ENCODE measurements at places on chromosomes 3 and 15.

DNA sequence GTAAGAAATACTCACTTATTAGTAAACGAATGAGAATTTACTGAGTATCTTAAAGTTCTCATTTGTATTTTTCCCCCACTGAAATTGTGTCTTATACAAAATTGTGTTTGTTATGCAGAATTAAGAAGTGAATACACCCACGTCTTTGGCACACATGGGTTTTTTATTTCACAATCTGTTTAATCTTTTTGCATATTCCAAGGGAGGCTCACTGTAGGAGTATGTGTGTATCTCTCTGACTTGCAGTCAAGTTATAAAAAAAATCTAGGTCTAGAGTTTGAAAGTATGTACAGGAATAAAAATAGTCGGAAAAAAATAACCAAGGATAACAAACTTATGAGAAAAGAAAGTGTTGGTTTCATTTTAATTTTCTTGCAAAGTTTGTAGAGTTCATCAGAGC is 255.2 kb downstream of the PDCD6IP start:
- no peak for DNase-seq

GRCh38 chr15:57130956-57131355 is 212.5 kb downstream of the TCF12 start:
- DNase-seq, result no peak

GRCh38 chr3:134161898-134162615 is 88.6 kb downstream of the RYK start:
- DNase-seq, result no peak

DNA sequence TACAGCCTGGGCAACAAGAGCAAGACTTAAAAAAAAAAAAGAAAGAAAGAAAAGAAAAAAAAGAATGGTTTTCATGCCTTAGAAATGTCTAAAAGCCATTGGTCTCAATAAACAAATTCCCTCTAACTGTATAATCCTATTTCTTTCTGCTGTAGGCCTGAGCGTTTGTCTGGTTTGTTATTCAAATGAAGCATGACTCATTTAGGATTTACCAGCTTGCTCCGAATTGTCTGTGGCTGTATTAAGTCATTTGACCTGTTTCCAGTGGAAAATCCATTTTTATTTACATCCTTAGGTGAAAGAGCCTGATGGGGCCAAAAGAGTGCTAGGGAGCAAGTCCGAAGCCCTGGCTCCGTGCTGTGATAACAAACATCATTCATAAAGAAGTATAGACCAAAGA is 73.8 kb downstream of the BDH1 start:
- DNase-seq, result no peak

GRCh38 chr3:41630708-41631107 is 331.2 kb downstream of the ULK4 start:
- DNase-seq, result no peak

- DNase-seq, result no peak
These were observed 175.5 kb upstream of the RORA start for GRCh38 chr15:61404567-61404966.

- peak; percentile 28 for DNase-seq
These were observed 145.8 kb downstream of the CBLB start for GRCh38 chr3:105722943-105723556.

GRCh38 chr3:117306299-117306698 is 596.7 kb downstream of the TUSC7 start:
- DNase-seq, result no peak

DNA sequence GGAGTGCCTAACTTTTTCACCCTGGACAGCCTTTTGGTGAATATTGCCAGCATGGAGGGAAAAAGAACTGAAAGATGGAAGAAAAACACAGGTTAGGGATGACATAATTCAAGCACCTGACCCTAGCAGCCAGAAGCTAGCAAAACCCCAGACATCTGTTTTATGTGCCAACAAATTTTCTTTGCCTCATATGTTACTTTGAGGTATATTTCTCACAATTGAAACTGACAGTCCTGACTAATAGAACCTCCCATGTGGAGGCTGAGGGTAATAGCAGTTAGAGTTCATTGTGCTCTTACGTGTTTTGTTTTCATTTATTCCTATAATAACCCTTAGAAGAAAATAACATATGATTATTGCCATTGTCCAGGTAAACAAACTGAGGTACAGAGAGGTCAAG is 71.5 kb upstream of the SLC25A26 start:
- no peak for DNase-seq

- no peak for DNase-seq
These were observed 100.8 kb upstream of the ALDH1A3 start for GRCh38 chr15:100778831-100779288.

DNA sequence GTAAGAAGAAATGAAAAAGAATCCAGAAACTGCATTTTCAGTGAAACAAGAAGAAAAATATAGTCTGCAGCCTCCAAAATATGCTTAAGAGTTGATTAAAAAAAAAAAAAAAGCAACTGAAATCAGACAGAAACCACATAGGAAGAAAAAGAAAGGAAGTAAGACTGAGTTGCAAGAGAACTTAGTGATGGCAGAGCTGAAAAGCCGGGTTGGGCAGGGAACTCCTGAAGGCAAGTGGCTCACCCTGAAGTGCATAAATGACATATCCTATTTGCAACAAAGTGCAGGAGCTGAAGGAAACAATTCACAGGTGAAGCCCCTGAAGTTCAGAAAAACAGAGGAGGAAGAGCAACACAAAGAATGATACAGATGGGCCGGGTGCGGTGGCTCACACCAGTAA is 108.8 kb upstream of the SLC25A36 start:
- DNase-seq, result no peak

DNA sequence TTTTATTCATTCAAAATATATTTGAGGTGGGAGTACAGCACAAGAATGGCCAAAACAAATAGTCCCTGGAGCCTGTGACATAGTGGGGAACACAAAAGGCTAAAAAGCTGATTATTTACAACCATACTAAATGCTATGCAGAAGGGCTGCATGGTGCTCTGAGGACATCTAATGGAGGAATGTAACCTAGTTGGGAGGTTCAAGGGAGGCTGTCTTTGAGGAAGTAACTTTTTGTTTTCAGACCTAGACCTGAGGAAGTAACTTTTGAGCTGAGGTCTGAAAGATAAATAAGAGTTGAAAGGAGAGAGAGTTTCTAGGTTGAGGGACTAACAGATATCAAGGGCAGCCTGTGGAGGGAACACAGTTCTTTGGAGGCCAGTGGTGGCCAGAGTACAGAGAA is 34.8 kb upstream of the RASA2 start:
- peak; percentile 58 for DNase-seq

GRCh38 chr3:20250786-20251185 is 64.8 kb upstream of the SGO1 start:
- DNase-seq, result no peak

- no peak for DNase-seq
These were observed 47.1 kb downstream of the PARP14 start for GRCh38 chr3:122727766-122728165.

- DNase-seq, result no peak
These were observed 182.3 kb downstream of the OR4M2 start for GRCh38 chr15:22262613-22263020.

DNA sequence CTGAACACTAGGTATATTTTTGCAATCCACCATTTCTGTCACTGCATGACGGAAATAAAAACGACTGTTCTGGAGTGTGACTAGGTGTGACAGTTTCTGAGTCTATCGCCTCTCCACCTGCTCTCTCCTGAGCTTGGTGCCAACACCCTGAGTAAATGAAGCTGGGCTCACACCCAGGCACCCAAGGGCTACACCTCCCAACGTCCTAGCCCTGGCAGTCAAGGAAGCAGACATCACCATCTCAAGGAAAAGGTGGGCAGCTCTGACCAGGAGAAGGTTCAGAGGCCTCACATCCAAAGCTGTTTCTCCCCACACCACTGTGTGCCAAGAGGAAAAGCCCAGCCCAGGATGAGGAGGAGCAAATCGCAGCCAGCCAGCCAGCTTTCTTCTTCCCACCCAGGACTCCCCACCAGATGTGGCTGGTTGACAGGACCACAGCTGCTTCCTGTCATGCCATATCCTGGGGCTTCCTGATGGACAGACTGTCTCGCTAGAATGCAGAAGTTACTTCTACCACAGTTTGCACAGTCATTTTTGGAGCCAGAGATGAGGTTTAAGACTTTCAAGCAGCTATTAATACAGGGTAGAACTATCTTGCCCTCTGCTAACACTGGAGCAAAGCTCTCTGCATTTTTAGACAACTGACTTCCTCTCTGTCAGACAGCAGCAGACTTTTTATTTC is 3.3 kb downstream of the SCAMP2 start:
- peak; percentile 42 for DNase-seq

GRCh38 chr3:9550999-9551398 is 2.6 kb downstream of the LHFPL4 start:
- DNase-seq, result no peak

DNA sequence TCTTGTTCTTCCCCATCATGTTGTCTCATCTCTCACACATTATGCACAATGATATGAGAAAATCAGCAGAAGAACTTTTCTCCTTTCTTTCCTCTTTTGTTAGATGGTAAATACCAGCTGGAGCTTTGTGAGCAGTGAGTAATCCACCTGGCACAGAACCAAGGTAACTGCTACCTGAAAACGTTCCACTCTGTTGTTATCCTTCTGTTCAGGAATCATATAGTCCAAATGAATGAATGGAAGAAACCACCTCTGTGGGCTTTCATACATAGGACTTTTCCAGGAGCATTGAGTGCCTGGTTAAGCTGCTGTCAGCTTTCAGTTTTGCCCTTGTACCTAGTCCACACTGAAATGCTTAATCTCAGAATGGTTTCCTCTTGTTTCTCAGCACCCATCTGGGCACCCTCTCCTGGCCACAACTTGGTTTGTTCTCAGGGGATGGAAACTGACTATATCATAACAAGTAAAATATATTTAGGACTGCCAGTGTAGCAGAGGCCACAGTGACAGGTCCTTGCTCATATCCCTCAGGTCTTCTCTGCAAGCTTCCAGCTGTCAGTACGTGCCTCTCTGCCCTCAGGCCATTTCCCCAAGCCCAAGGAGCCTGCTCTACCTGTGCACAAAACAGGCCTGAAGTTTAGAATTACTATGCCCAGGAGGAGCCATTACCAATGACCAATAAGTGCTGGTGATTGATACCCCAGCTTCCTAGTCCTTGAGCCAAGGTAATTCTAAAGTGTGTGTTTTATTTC is 23.5 kb upstream of the SLC4A7 start:
- DNase-seq, result no peak

DNA sequence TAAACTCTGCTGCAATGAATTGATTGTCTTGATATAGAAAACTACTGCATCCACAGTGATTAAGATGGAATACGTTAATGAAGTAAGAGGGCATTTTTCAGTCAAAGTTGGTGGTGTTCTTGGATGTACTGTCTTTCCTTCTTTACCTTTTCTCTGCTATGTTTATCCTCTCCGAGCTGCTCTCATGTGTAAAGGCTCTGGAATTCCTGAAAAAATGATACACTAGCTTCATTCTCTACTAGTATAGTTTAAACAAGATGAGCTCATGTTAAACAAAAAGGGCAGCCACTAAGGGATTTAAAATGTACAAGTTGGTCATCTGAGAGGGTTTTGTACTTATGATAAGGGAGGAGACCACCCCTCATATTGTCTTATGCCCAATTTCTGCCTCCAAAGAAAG is 504.6 kb upstream of the NECTIN3 start:
- no peak for DNase-seq

DNA sequence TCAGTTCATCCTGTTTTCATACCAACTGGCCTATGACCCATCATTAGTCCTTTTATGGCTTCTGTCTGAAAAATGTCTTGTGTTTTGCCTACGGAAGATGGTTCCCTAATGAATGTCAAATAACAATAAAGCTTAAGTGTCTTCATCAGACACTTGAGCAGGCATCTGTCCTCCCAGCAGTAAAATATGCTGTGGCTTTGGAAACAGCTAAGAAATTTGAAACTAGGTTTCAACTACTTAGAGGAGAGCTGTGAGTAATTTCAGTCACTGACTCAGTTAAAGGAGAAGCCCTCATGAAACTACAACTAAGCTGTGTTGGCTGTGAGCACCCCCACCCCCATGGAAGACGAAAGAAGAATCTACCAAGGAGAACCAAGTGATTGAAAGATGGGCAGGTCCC is 409.4 kb upstream of the PPP2R3A start:
- DNase-seq, result no peak

- no peak for DNase-seq
These were observed 1.5 kb downstream of the ECE2 start for GRCh38 chr3:184277366-184277765.

DNA sequence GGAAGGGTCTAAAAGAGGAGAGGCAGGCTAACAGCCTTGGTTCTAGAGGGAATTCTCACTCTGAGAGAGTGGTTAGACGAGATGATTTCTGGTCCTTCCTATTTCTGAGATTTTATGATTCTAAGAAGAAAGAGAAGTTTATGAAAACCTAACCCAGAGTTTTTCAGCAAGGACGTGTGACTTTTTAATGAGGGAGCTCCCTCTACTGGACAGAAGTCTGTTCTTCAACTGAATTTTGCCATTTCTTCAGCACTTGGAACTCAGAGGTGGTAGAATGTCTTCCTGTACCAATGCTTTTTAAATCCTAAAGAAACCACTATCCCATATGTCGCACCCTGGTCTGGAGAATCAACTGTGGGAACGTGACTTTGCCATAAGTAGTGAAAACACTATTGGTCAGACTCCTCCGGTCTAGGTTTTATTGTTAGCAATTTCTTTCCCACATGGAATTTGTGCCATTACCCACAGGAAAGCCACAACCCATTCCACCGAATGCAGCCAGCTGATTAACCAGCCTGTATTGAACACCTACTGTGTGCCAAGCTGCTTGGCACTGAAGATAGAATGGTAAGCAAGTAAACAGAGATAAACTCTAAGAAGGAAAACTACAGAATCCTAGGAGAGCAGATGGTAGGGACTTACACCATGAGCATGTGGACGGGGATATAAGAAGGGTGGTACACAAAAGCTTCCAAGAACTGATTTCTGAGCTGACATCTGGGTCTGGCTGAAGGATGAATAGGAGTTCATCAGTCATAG is 199.5 kb upstream of the LMCD1 start:
- peak; percentile 28 for DNase-seq

DNA sequence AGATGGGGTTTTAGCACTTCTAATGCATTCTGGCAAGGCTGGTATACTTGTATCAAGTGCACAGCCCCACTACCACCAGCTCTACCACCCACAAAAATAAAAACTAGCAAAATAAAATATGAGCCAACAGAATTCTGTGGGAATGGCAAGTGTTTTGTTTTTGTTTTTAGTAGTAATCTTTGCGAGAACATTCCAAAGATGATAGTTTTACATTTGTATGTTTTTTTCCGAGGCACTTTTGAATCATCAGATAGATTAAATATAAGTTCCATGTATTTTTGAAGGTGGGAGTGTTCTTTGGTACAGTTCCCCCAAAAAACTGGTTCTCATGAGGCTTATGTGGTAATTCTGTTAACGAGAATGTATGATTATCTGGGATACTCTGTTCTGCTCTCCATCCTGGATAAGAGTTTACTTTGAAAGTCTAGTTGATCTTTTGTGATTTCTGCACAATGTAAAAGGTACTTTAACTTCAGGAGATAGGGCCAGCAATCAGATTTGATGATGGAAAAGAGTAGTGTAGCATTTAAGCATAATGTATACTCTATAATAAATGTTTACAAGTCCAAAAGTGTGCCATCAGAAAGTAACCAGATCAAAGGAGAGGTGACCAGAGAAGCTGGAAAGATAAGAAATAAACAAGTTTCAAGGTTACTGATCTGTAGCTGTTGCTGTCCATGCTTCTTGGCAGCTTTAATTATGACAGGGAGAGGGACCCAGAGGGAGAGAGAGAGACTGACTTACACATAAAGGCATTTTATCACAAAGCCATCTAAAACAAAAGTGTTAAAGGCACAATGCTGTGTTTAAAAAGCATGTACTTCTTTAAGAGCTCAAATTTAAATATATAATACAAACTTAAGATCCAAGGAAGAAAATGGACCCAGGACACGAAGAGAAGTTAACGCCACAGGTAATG is 130.9 kb downstream of the PGPEP1L start:
- no peak for DNase-seq

GRCh38 chr3:130539005-130539404 is 22.0 kb downstream of the COL6A6 start:
- peak; percentile 7 for DNase-seq
